ENCODE measurements at places on chromosomes 3 and 15.
A peak's percentile ranks its signal among the peaks of the same experiment; 100 is the strongest.

DNA sequence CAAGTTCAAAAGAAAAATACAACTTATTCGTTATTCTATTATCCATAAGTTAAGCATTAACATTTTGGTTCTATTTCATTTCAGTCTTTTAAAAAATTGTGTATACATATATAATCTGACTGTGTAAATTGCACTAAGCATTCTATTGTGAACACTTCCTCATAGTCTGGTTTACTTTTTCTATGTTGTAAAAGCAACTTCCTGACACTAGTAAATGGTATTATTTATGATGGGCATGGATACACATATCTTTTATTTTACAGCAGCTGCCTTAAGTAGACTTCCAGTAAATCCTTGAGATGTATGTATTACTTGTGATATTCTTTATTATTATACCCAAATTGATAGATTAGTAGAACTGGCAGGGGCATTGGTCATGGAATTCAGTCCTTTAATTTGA, 58.2 kb downstream of the FNDC3B start:
- DNase-seq, result no peak

DNA sequence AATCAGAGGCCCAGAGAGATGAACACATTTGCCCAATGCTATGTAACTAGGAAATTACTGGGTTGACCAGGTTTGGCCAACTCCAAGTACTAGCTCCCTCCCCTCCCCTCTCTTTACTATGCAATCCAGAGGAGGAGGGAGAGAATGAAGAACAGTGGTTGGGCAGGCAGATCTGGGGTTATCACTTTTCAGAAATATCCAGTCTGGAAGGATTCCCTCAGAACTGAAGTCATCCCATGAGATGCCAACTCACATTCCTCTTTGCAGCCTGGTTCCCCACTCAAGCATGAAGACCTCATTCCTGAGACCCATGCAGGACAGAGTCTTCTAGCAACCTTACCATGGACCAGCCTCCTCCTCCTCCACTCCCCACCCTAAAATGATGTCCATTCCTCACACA, 201.1 kb downstream of the TLE3 start:
- no peak for DNase-seq

DNA sequence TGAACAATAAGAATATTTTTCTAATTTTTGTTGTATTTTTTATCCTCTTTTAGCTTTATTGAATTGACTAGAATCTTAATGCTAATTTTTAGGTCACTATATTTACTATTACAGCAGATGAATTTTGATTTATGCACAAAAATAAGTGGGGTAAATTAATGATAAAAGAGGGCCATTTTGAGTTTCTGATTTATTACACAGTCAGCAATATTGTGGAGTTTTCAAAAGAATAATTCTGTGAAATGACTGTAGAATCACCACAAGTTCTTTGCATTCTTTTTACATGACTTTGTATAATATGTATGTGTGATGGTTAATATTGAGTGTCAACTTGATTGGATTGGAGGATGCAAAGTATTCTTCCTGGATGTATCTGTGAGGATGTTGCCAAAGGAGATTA, 812.4 kb upstream of the DPPA4 start:
- no peak for DNase-seq

DNA sequence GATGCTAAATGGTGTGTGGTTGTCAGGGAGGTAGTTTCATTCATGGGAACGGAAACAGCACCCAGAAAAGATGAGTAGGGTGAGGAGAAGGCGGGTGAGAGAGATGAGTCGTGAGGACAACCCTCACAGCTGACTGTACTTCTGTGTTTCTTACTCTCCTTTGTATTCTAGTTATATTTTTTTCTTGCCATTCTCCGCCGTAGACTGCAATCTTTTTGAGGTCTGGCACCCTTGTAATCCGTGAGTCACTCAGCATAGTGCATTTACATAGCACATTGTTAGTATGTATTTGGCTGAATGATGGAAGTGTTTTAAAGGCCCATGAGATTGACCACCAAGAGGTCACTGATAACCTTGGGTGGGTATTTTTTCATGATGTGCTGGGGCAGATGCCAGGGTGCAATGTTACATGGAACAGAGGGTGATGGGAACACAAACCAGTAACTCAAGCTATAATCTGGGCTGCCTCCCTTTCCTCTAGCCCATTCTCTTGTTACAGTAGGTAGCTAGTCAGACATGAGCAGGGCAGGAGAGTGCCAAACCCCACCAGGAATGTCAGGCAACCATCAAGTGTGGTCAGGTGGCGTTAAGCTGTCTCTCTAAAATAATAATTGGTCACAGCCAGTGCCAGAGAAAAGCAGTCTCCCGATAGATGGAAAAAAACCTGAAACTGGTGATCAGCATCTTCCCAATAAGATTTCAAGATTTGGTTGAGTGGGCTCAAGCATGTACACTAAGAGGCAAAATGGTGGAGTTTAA, 18.8 kb upstream of the DGKG start:
- DNase-seq, result no peak

DNA sequence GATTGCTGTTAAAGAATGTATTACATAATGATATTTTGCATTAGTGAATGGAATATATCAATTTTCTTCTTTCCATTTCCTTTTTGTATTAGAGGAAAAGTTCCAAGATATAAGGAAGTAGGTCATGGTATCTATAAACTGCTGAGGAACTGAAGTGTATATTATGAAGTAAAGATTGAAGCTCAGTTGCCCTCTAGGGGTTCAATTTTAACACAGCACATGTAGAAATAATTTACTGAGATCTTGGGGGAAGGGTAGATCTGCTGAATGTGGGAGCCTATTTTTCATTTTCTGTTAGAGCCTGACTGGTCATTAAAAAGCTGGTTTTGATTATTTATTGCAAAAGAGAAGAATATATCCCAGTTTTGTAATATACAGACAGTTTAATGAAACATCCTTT, 45.2 kb downstream of the CMC1 start:
- DNase-seq, result peak; percentile 41

DNA sequence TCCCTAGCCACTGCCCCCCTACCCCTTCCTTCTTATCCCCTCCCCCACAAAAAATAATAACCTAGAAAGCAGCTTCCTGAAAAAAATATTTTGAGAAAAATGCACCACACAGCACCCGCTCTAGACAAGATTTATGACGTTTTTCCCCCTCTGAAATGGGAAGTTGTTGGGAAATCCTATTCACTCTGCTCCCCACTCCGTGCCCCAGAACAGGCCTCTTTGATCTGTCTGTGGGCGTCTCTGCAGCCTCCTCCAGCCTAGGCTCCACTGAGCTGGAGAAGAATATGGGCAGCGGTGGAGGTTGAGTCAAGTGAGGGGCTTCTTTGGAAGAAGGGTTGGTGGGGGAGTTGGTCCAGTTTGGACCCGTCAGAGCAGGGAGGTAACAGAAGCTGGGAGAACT, 28.5 kb upstream of the POLG start:
- DNase-seq, result no peak

DNA sequence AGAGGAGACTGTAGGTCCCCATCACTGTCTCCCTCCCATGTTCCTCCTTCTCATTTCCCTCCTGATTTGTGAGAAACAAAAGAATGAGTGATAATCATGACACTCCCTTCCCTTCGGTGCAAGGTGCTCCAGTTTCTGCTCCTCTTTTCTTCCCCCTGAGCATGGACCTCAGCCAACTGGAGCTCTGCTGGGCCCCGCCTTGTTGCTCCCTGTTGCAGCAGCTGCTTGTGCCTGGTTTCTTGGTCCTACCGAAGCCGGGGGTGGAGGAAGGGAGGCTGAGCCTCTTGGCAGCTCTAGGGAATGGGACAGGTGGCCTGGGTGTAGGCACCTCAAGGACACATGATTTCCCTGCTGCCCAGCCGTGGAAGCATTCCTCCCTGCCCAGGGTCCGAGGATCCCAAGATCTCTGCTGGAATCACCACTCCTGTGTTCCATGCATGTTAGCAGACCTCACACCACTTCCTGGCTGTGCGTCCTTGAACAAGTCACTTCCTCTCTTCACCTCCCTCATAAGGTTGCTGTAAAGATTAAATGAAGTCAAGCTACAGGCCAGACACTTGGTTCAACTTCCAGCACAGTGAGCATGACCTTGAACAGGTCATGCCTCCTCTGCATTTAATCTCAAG, 131.6 kb upstream of the ABHD17C start:
- DNase-seq, result no peak

- peak; percentile 88 for DNase-seq
Measured at GRCh38 chr15:51982013-51982769, 10.6 kb upstream of the LEO1 start.

- peak; percentile 18 for DNase-seq
Measured at GRCh38 chr15:62880278-62880677, 162.3 kb upstream of the TPM1 start.

DNA sequence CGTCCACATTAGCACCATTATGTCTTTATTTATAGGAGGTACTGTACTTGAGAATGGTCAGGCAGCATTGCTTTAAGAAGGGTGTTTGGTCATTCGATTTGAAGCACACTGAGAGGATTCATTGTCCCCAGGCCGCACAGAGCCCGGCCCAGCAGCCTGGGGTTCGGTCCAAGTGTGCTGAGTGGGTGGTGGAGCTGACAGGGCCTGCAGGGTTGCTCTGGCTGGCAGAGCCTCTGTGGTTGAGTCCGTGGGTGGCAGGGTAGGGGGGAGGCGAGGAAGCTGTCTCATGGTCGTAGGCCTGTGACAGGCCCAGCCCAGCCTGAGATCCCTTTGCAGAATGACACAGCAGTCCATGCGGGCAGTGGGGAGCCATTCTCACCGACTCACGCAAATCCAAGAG, 227.7 kb upstream of the TOPAZ1 start:
- no peak for DNase-seq

GRCh38 chr3:127261925-127262324, 25.9 kb downstream of the PRR20G start:
- no peak for DNase-seq

DNA sequence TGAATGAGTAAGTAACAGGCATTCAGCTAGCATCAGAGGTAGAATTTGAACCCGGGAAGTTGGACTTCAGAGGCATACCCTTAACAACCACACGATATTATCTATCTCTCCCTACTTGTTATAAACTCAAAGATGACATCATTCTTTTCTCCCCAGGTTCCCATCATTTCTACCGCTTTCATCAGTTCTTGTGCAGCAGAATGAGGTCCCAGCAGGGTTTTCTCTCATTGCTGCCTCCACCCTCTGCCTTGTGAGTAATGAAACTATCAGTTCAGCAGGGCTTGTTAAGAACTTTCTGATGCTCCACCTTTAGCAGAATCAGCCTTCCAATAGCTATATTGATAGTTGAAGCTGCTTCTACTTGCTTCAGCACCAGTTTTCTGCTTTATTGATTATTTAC, 487.5 kb upstream of the KCNMB2 start:
- DNase-seq, result no peak

- peak; percentile 42 for DNase-seq
Measured at GRCh38 chr3:63968612-63969350, 54.5 kb downstream of the PSMD6 start.

DNA sequence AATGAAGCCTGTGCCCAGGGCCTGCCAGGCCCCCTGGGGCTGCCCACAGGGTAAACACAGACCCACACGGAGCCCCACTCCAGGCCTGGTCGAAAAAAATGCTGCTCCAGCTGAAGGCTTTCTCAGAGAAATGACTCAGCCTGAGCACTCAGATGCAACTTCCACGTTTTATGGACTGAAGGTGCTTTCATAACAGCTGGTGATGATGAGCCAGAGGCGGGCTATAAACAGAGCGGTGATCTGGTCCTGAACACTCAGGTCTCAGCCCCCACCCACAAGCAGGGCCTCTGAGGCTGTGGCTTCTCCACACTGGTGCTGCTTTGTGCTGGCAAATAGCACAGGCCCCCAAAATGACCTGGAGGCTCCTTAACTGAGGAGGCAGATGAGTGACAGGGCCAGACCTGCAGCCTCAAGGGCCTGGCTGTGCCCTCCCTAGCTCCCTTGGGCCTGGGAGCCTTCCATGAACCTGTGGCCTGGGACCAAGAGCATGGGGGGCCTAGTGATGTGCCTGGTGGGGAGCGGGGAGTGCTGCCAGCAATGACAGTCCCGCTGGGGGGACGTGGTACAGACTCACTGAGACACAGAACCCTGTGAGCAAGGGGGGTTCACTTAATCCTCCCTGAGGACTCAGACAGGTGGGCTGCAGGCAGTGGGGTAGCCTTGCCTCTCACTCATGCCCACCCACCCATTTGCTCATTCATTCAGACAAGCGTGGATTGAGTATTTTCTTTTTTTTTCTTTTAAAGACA, 23.0 kb upstream of the FURIN start:
- DNase-seq, result no peak

- DNase-seq, result no peak
Measured at GRCh38 chr15:100516643-100517512, 11.9 kb downstream of the CERS3 start.

- no peak for DNase-seq
Measured at GRCh38 chr3:16411441-16411840, 102.1 kb downstream of the RFTN1 start.

DNA sequence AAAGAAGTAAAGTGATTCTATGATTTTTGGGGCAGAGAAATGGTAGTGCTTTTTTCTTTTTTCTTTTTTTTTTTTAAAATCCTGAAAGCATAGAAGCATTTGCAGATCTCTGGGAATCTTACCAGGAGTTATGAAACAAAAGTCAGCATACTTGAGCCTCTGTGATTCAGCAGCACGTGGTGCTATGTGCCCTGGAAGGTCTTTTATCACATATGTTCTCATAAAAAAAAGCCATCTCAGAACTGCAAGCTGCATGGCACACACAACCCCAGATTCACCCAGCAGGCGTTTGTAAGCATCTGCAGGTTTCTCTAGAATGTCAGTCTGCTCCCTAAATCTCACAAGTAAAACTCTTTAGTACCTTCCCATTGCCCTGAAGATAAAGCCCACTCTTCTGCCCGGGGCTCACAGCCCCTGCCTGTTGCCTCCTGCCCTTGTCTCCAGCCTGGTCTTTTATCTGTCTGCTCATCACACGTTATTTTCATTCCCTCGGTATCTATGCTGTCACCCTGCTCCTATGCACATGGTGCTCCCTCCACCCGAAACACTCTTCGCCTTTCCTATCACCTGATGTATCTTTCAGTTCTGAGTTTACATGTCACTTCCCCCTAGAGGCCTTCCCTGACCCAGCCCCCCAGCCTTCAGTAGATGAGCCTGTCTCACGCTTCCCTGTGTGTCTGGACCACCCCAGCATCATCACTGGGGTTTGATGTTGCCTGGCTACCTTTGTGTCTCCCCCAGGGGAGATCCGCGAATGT, 72.4 kb downstream of the CHDH start:
- no peak for DNase-seq

DNA sequence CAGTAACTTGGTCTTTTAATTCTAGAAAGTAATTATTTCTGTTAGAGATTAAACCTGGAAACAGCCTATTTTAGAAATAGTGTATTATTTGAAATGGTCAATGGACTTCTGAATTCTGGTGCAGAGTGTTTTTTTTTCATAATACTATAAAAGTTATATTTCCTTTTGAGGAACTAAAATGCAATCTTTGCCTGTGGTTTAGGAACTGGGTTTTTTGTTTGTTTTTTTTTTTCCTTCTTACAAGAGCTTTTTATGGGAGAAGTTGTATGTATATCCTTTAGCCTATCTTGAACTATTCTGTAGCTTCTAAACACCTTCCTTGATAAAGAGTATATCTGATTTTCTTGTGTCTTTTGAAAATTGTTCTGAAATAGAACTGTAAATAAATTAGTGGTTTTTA, 88.3 kb downstream of the ARIH1 start:
- DNase-seq, result no peak

- DNase-seq, result no peak
Measured at GRCh38 chr15:100940767-100941379, 21.7 kb downstream of the LRRK1 start.
